ENCODE measurements at places on chromosomes 7 and 10.

GRCh38 chr10:96765406-96766240 lies 45.3 kb upstream of the PIK3AP1 start:
- no peak for DNase-seq

DNA sequence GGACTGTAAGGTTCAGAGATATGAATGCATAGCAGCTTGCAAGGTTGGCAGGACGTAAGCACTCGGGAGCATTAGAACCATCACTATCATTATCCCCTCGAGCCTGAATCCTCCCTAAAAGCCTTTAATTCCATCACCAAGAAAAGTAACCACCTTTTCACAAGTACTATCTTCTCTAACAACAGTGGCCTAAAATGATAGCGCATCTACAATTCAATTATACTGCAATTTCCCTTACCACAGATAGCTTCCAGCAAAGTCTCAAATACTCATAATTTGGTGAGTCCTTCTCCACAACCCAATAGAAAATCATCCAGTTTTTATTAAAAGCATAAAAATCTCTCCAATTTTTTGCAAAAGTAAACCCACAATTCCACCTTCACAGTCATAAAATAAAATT lies 42.0 kb downstream of the COL1A2 start:
- DNase-seq: no peak

- no peak for DNase-seq
Observed at GRCh38 chr10:14648005-14648765, 126.5 kb downstream of the FAM107B start.

DNA sequence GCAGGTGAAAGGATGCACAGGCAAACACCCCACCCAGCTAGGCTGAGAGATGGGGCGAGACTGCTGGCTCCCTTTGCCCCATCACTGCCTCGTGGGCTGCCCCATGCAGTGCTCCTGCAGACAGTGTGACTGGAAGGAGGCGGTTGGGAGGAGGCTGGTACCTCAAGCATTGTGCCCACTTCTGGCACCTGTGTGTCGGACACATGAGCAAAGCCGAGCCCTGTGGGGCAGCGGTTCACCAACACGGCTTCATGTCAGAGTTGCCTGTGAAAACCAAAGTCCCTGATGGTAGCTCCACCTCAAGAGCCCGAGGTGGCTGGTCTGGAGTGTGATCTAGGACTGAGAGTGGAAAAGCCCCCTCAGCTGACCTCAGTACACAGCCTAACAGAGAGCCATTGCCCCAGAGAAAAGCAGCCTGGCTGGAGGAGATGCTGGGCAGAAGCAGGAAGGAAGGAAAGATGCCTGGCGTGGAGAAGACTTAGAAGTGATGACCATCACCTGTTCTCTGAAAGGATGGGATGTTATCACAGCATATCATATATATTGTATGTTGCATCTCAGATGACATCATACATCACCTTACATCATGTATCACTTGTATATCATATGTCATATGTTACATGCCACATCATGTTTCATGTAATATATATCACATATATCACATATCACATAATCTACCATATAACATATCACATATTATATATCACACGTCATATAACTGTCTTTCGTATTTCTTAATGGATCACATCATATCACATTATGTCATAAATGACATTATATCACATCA lies 75.6 kb downstream of the ADCY1 start:
- DNase-seq: no peak

- no peak for DNase-seq
Observed at GRCh38 chr10:124180947-124181549, 87.7 kb upstream of the CHST15 start.

DNA sequence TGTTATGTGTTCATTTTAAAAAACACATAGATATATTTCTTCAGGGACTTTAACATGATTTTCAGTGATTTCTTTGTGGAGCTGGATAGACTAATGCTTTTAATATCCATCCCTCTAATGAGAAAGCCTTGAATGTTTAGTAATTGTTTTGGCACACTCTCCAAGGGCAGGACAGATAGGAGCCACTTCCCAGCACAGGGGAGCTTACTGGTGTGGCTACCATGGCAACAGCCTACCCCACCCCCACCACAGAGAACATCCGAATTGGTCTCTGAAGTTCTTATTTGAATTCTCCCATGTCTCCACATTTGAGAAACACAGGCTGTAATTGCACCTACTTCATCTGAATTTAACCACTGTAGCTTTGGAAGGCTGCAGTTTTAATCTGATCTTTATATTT lies 87.7 kb downstream of the PRKG1 start:
- no peak for DNase-seq

DNA sequence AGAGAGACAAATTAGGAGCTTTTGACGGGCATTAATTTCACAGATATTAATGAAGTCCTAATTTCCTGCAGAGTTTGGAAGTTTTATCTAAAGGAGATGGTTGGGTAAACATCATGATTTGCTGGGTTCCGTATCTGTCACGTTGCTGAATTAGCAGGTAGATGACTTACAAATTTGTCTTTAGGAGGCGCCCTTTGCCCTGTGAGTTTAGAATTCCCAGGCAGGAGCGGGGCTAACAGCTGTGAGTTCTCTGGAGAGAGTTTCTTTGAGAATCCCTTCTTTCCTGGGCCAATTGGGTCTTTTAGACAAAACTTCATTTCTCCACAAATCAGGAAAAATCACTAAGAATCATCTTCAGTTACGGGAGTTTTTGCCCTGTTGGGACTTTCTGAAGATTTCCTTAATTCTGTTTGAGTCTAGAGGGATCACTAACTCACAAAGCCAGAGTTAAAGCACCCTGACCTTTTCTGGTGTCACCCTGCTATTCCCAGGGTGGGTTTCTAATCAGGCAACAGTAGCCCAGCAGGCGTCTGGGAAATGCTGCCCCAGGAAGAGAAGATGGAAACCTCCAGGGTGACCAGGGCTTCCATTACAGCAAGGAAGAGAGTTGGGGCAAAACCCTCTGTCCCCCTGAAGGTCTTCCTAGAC lies 63.7 kb downstream of the PRKCQ start:
- no peak for DNase-seq
